ENCODE measurements at places on chromosomes 3 and 15.

DNA sequence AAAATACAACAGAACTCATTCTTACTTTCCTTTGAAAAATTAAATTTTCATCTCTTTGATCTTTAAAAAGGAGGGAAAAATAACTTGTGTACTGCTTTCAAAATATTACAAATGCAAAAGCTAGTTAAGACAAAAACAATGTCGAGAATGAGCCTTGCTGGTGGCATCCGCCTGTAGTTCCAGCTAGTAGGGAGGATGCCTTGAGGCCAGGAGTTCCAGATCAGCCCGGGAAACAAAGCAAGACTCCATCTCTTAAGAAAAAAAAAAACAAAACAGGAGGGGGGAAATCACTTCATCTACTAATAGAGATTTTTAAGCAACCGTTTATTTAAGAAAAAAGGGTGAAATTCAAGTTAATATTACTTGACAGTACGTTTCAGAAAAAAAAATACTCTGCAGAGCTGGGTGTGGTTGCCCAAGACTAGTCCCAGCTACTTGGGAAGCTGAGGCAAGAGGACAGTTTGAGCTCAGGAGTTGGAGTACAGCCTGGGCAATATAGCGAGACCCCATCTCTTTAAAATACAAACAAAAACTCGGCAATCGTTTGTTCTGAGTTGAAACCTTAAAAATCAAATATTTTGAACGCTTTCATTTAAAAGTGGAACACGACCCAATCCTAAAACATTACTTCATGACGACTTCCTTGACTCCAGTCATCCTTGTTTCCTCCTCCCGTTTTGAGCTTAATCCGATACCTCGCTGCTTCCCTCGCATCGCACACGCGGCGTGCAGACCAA is 1.2 kb downstream of the KPNA1 start:
- no peak for DNase-seq

- no peak for DNase-seq
Observed at GRCh38 chr3:122535964-122536631, 21.4 kb upstream of the KPNA1 start.

- DNase-seq = no peak
Observed at GRCh38 chr3:22089284-22089683, 338.3 kb upstream of the ZNF385D start.

GRCh38 chr3:94294806-94295205 is 231.9 kb downstream of the NSUN3 start:
- DNase-seq = no peak

DNA sequence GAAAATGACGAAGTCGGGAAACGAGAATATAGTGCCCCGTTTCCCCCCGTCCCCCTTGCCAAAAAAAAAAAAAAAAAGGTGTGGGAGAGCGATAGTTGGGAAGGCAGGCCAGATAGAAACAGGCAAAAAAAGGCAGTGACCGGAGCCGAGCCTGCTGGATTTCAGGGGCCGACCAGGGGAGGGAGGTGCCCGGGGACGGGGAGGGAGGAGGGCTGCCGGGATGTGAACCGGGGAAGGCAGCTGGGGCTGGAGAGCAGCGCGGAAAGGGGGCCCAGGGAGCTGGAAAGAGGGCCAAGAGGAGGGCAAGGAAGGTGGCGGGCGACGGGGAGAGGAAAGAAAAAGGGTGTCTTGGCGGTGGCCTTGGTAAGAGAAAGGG is 837 bp downstream of the LRRN1 start:
- DNase-seq = peak; percentile 43

DNA sequence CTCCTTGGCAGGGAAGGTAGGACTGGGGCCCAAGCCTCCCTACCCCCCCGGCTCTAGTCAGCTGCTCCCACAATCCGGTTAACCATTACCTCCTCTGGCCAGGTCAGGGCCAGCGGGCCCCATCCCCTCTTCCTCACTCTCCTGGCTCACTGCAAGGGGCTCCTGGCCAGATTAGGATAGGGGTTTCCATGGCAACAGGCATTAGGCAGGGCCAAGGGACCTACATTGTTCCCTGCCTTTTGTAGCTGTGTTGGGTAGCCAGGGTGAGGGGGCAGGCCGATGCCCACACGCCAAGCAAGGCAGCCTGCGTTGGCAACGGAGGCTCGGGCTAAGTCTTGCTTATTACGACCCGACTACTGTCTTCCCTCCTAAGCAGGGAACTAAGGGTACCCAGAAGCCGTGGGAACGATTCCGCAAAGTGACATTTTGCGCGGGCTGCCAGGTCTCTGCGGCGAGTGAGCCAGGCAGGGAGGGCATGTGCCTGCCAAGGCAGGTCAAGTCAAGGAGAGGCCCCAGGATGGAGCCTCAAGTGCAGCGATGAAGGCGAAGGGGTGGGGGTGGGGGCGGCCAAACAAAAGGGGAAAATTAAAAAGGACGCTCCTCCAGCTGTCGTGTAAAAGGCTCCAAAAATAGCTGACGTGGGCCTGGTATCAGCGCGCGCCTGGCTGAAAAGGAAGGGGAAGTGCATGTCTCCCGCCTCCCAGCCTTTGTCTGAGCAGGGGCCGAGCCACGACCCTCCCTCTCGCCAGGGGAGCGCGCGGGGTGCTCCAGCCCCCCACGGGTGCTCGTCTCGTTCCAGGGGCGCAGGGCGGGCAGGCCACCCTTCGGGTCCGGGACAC is 919 bp downstream of the IDH2 start:
- peak; percentile 64 for DNase-seq

- DNase-seq = no peak
Observed at GRCh38 chr3:195139876-195140240, 131.1 kb downstream of the XXYLT1 start.

GRCh38 chr3:152718810-152719209 is 116.1 kb upstream of the P2RY1 start:
- DNase-seq = no peak

DNA sequence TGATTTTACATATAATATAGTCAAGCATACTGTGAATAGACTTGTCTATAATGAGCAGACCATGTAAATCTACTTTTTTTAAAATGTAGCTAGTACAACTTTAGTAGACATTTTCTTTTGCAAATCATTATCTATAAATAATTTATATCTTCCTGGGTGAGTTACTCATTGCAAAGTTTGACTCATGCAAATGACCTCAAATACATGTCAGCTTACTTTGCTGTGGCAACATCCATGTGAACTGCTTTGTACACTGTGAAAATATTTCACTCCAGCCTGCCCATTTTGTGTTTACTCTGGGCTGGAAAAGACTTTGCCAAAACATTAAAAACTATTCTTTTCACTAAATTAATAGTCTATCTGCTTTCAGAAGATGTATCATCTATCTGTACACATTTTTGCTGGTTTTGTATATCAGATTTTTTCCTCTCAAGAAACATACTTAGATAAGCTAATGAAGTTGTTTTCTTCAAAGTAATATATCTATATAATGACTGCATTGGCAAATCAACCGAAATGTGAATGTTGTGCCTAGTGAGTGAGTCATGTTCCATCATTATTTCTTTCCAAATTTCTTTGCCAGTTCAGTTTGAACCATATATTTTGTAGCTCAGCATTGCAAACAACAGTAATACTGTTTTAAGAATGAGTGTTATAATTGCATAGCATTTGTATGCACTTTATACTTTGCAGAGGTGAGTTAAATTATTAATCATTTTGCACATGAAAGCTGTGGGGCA is 26.5 kb downstream of the IGSF10 start:
- no peak for DNase-seq

DNA sequence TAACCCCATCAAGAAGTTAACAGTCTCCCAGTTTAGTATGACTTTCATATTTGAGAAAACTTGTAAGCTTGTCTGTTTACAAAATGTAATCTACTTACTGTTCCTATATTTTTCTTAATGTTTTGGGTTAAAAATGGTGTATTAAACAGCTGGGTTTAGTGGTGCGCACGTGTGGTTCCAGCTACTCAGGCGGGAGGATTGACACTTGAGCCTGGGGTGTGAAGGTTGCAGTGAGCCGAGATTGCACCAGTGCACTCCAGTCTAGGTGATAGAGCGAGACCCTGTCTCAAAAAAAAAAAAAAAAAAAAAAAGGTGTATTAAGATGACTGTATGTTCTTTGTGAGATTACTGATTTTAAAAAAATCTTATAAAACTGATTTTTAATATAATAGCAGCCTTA is 69.3 kb downstream of the BBX start:
- no peak for DNase-seq

GRCh38 chr3:112555535-112556170 is 6.1 kb downstream of the ATG3 start:
- DNase-seq = no peak

DNA sequence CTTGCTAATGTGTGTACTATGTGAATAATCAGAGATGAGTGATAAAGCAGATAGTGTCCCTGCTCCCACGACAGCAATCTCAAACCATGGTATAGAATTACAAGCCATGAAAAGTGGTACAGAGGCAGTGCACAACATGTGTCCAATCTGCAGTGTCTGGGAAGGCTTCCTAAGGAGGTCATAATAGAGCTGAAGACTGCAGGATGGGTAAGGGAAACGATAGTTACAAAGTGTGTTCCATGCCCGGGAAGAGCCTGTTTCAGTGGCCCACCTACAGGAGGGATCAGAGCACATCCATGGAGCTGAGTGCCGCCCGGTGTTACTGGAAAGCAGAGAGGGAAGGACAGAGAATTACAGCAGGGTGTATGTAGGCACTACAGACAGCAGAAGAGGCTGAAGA is 48.9 kb downstream of the PAK2 start:
- DNase-seq = no peak

DNA sequence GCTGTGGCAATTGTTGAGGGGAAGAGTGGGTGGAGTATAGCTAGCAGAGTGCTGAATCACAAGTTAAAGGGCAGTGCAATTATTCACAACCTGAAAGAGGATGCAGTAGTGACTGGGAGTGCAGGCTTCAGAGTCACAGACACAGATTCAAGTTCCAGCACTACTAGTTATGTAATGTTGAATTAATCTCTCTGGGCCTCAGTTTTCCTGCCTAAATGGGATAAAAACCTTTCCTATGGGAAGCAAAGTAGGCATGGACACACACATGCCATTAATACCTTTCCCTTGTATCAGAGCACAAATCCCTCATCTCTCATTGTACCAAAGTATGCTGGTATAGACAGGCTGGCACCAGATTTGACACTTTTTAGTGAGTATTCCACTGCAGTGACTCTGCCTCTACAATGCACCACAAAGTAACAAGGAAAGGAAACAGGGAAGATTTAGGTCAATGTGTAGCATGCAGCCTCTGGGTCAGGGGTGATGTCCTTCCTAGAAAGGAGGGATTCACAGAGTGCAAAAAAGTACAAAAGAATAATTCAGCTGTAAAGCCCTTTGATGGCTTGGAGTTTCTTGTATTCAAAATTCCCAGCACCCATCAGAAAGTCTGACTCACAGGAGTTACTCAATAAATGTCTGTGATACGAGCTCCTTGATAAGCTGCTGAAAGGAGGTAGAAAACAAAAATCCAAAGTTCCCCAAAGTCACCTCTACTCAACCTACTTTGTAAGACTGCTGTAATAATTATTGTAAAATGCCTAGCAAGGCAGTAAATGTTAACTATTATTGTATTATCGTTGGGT is 507.5 kb upstream of the TGFBR2 start:
- DNase-seq = no peak

DNA sequence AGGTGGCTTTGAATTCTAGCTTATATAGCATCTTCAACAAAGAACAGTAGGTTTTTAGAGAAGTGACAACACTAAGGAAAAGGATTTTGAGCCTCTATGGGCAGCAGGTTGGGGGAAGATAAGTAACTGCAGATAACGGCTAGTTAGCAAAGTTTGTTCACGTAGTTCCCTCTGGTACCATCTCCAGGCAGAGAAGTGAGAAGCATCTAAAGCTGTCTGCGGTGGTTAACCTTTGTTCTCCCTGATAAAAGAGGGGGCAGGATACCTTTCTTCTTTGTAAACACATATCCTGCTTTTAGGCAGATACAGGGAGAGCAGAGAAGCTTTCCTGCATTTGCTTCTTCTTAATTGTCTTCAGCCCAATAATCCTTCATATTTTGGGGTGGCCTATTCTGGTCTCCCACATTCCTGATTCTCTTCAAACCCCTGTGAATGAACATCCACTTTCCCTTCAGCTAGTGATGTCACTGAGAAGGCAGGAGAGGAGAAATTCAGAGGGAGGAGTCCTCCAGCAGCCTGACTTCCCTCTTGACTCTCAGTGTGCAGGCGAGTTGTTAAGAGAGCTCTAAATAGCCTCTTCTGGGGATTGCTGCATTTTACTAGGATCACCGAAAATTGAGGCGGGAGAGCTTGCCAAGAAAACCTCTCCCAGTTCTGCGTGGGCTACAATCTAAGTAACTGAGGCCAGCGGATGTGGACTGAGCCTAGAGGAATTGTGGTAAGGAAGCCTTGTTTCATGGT is 393.7 kb upstream of the C2CD4B start:
- DNase-seq = no peak

- DNase-seq = no peak
Observed at GRCh38 chr15:80736560-80736959, 41.5 kb downstream of the ABHD17C start.

DNA sequence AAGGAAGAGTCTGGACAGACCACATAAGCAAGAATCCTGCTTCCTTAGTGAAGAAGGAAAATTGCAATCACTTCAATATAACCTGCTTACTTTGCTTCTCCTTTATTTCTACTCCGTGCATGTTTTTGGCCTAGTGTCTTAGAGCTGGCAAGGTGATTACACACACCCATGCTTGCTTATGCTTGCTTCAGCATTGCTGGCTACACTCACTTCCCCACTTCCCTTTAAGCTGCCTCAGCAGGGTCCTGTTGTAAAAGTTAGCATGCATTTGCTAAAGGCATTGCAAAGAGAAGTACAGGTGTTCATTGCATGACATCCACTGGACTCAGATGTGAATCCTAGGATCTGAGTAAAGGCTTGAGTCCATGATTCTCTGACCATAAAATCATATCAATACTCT is 47.5 kb upstream of the STT3B start:
- DNase-seq = no peak

DNA sequence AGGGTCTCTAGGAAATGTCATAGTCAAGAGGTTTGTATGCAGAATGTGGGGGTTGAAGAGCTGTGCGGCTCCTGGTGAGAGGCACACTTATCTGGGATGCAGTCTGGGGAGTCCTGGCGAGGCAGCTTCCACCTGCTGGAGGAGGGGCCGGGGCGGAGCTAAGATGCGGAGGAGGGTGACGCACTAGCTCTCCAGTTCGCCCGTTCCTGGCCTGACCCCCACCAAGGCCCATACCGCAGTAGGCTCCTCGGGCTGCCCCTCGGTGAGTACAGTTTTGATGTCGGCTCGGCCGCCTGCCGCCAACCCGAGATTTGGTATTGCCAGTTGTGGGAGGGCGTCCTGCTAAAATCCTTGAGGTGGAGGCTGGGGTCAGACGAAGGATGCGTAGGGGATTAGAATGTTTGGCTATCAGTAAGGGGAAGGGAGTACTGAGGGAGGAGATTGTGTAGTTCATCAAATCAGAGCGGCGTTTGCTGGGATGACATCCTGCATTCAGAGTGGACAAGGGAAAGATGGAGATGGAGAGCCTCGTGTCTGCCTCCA is at the start of gene SCG5:
Gene SCG5, plus strand, starts transcription at position 194 of the 543 bp plus-strand sequence. CDS start 1,883 bp downstream, outside the sequence.
- DNase-seq = no peak

GRCh38 chr15:74378848-74379247 is 11.4 kb upstream of the CYP11A1 start:
- no peak for DNase-seq

DNA sequence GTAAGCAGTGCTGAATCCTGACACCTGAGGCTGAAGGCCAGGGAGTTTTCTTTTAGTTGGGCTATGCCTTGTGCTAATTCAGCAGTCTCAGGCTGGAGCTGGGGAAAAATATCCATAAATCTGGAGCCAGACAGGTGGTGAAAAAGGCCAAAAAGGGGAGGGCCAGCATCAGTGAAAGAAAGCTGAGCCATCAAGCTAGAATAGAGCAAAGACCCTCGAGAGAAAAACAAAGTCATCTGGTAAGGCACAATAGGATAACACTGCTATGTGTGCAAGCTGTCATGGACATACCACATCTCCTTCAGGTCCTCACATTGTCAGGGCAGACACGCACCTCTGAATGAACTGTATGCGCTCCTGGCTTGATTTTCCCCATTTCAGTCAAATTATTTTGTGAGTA is 687.9 kb downstream of the SQOR start:
- DNase-seq = no peak

- DNase-seq = no peak
Observed at GRCh38 chr15:97728791-97729190, 231.7 kb upstream of the ARRDC4 start.
